Stimulated activated CD8-positive, alpha-beta memory T cell treated with anti-CD3 and anti-CD28 coated beads, Interleukin-4, amount 100 ng/mL, for 48 hours (primary cell): ENCODE measurements at places on chromosomes 2 and 18.

DNA sequence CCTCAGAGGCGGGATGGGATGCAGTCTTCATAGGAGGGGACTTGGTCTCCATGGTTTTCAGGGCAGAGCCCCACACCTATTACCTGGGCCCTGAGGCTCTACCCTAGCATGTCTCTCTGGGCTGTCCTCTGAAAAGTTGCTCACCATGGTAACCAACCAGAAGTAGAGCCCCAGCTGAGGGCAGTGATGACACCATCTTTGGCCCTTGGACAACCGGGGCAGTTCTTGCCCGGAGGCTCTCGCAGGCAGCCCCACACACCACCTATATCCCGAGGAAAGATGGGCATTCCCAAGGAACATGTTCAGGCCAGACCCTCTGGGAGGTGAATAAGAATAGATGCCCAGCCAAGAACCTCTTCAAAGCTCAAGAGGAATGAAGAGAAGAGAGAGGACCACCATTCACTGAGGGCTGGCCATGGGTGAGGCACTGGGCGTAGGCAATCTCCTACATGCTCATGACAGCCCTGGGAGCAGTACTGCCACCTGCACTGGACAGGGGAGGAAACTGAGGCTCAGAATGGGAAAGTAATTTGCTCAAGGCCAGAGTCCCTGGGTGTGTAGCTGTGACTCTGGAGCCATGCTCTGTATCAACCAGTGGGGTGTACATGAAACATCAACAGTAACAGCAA is 72.5 kb downstream of the HS1BP3 start:
- DNase-seq = no peak

DNA sequence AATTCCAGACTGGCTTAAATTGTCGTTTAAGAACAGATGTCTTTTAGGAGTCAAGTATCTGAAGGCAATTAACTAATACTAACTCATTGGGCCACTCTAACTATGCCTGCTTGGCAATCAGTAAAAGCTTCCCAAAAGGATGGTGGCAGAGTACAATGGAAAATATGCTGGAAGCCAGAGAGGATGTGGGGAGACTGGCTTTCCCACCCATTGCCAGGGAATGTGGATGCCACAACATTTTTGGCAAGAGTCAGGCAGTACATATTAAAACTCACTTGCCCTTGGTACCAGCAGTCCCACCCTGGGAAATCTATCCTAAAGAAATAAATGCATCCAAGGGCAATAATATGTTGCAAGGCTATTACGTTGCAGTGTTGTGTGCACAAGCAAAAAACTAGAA is 74.0 kb upstream of the FZD7 start:
- no peak for DNase-seq

- DNase-seq = no peak
These were observed 22.5 kb upstream of the CDKL4 start for GRCh38 chr2:39266139-39266805.

DNA sequence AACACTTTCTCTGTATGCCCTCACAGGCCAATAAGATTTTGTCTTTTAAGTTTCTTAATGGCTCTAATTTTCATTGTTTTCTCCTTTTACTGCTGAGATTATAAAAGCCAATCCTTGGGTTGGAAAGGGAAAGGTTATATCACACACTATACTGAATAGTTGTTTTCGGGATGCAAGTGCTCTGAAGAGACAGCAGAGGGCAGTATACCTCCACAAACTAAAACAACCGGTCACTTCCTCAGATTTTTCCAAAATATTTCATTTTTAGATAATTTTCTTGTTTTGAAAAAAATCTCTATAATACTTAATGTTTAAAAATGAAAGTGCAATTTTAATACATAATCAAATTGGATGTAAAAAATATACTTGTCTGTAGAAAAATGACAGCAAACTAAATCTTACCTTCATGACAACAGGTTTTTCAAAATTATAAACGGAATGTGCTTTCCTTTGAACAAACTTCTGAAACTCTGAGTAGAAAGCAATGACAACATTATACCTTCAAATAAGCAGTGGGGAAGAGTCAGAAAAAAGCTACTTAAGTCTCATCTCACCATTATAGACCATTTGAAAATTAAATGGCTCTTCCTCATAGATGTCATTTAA is 82.7 kb downstream of the ORC4 start:
- no peak for DNase-seq

DNA sequence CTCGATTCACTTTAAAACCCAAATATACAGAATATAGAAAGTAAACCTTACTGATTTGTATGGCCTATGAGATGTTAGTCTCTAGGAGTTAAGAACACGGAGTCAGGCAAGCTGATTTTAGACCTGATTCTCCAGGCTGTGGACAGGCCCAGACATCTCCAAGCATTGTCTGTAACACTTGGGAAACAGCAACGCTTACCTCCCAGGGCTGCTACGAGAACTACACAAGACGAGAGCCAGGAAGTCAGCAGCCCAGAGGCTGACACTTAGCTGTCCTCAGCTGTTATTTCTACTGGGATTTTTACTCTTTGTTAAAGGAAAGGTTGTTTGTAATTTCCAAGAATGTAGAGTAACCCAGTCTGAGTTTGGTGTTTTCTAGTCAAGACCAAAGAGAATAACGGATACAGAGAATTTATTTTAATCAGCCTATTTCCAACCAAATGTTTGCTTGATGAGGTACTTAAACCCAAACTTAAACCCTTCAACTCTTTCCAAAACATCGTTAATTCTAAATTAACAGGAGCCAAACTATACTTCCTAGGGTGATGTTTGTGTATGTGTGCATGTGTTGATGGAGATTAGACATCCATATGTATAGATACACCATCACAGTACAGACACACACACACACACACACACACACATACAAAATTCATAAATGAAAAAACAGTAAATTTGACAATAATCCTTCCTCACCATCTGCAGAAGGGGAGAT is 123.4 kb downstream of the LAMA1 start:
- DNase-seq = no peak

DNA sequence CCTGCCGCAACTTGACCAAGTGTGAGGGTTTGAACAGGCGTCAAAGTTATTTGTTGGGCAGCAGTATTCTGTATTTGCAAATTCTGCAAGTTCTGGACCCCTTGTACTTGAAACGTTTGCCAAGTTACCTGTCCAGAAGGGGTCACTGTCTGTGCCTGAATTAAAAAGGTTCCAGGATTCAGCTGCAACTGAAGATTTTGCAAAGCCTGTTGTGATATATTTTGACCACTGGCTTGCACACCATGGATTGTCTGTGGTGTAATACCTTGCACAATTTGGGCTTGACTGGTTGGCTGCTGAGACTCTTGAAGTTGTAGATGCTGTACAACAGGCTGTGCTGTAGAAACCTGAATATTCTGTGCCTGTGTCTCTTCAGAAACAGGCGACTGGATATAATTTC is 10.2 kb downstream of the SP3 start:
- DNase-seq = no peak

GRCh38 chr18:5288517-5288935 is 7.0 kb downstream of the ZBTB14 start:
- no peak for DNase-seq

- DNase-seq = no peak
These were observed 32.9 kb downstream of the ARHGEF4 start for GRCh38 chr2:130869441-130870160.

GRCh38 chr2:181853696-181854095 is 37.8 kb upstream of the ITPRID2 start:
- no peak for DNase-seq

- no peak for DNase-seq
These were observed 49.1 kb upstream of the DOCK10 start for GRCh38 chr2:225091336-225091735.

DNA sequence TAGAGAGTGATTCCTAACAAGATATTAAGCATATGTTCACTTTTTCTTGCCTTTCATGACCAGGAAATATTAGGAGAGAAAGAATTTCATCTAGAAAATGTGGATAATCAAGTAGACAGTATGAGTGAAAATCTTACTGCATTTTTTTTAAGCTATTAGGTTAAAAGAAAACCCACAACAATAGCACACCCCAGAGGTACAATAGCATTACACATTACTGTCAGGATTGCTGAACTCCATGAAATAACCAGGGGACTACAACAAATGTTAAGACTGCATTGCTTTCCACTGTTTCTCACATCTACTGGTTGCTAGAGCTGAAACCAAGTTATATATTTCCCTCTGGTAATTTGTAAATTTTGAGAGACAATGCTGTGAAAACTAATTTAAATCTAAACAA is 33.7 kb downstream of the KLF7 start:
- DNase-seq = no peak
